ENCODE measurements at places on chromosomes 7 and 10.

- no peak for DNase-seq
Observed at GRCh38 chr7:41732843-41733306, 30.0 kb upstream of the INHBA start.

GRCh38 chr7:144827621-144828020 lies 8.2 kb downstream of the TPK1 start:
- no peak for DNase-seq

DNA sequence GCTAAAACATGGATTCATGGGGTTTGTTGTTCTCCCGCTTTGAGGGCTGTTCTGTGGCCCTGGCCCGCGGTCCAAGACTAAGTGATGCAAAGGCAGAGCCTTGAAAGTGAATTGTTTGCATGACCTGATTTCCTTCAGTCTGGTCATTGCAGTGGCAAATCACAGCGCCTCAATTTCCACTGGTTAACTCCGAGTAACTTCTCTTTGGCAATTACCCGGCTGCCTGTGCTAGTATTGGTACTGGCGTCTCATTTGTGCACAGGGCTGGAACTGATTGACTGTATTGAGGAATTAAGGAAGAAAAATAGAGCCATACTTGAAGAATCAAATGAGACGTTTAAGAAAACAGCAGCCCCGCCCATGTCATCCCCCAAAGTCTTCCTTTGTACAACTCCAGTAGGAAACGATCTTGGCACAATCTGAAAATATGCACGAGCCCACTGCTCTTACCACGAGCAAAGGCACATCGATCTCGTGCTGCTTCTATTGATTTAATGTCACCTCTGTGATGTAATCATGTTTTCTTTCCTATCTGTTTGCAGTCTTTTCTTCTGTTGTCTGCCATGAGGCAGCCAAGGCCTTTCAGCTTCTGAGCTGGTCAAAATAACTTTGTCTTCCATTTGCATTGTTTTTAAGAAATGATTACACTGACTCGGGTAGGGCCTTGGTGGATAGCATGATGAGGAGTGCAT lies 60.6 kb upstream of the SHH start:
- no peak for DNase-seq

GRCh38 chr7:24980534-24981170 lies 674 bp upstream of the OSBPL3 start:
- no peak for DNase-seq

GRCh38 chr10:29240986-29241660 lies 47.7 kb upstream of the LYZL1 start:
- DNase-seq: no peak
